ENCODE measurements at places on chromosomes 5 and 9.

DNA sequence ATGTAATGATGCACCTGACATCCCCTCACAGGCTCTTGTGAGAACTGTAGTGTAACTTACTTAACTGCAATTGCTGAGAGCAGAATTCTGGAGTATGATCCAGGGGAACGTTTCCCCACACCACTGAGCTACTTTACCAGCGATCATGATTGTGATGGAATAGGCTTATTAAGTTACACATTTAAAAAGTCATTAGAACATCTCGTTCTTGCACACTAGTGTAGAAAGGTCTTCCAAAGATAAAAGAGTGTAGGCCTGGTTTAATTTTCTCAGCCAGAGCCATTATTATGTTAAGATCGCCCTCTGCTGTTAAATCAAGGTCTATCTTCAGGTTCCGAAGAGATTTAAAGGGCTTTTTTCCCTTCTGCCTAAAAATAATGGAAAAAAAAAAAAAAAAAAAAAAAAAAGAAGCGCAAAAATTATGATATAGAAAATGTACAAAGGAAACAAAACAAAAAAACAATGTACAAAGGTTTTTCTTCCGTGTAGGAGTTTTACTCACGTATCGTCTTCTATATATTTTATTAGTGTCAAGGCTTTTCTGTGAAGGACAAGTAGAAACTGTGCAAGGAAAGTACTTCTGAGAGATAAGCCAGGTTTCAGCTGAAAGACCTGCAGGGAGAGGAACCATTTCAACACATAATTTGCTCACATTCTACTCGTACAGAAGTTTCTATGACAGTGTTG, 18.6 kb upstream of the MOB3B start:
- DNase-seq = no peak

GRCh38 chr5:61167382-61167781, 5.1 kb upstream of the SMIM15 start:
- DNase-seq = no peak

- no peak for DNase-seq
Measured at GRCh38 chr5:147346006-147346561, 111.3 kb downstream of the STK32A start.

DNA sequence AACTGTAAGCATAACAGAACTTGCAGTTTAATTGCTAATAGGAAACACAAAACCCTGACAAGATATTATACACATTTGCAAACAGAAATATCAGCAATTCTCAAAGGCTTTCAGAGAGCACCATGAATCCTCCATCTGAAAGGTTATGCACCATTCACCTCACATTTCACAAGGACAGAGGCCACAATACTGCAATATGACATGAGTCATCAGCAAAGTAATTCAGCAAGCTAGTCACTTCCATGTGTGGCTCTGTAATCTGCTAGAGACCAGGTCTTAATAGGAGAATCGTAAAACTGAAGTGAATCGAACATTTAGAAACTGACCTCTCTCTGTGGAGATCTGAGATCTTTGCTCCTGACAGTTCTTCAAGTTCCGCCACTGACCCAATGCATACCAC, 28.3 kb downstream of the IARS1 start:
- DNase-seq = no peak

GRCh38 chr9:124163760-124164255, 93.9 kb upstream of the NEK6 start:
- no peak for DNase-seq

- no peak for DNase-seq
Measured at GRCh38 chr5:73826301-73827105, 200.5 kb downstream of the ARHGEF28 start.

DNA sequence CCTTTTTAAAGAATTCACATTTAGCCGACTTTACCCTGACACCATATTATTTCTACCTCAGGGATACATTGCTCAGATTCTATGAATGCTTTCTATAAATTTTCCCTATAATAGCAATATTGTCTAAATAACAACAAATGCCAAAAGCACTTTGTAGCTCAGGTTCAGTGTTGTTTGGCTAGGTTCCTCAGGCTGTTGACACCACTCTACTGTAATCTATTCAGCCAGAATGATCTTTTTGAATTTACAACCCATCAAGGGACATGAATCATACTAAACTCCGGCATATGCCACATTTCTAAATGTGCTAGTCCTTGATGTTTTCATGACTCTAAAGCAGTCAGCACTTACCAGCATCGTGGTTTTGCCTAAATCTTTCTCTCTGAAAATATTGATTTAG, 641.5 kb upstream of the CDH10 start:
- no peak for DNase-seq

DNA sequence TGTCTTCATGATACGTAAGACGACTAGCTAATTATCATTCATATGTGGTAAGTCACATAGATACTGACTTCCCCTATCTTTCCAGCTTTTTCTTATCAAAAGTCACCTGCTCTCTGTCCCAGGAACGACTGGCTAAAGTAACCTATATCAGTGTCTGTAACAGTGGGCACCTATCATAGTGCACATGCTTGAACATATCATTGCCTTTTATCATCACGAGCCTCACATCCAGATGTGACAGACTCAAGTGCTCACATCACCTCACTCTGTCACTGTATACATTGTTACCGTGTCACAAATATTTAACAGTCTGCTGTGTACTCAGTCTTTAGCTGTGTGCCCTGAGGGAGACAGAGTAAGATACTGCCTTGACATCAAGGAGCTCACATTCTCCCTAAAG, 125.4 kb upstream of the CCDC152 start:
- no peak for DNase-seq

GRCh38 chr5:12193536-12193935, 289.3 kb upstream of the CTNND2 start:
- DNase-seq = no peak

- no peak for DNase-seq
Measured at GRCh38 chr5:13081116-13081515, 863.4 kb downstream of the DNAH5 start.

- DNase-seq = no peak
Measured at GRCh38 chr9:104969116-104969515, 41.2 kb upstream of the ABCA1 start.

- DNase-seq = no peak
Measured at GRCh38 chr5:163718272-163718671, 212.9 kb downstream of the MAT2B start.

DNA sequence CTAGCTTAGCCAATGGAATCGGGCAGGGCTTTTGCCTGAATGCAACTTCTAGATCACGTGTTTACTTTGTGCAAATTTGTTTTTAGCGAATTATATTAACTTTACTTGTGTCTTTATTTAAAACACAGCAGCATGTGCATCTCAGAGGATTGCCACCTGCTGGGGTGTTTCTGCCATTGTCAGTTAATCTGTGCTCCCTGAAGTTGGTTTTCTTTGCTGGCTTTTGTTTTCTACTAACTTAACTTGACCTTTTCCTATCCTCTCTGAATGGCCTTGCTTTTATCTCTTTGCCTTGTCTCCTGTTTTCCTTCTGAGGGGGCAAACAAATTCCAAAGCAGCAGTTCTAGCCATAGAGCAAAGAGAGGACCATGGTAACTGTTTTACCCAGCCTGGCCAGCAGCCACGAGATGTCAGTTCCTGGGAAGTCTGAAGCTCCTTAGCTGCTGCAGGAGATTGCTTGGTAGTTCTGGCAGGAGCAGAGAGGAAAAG, 67.6 kb downstream of the ARHGEF28 start:
- no peak for DNase-seq

- DNase-seq = no peak
Measured at GRCh38 chr9:99773468-99774138, 48.1 kb upstream of the NR4A3 start.

DNA sequence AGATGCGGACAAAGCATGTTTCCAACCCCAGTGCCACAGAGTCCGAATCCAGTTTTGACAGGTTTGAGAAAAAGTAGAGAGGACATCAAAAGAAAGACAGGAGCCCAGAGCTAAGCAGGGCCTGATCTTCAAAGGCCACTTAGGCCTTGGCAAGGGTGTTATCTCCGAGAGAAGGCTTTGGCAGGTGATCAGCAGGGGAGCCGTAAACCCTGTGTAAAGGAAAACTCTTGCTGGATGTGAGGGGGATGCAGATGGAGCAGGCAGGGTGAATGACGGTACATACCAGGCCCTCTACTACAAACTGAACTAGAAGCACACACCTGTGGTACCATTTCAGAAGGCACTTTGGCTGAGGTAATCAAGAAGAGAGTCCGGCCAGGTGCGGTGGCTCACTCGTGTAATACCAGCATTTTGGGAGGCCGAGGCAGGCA, 1.4 kb upstream of the HNRNPH1 start:
- peak; percentile 23 for DNase-seq

DNA sequence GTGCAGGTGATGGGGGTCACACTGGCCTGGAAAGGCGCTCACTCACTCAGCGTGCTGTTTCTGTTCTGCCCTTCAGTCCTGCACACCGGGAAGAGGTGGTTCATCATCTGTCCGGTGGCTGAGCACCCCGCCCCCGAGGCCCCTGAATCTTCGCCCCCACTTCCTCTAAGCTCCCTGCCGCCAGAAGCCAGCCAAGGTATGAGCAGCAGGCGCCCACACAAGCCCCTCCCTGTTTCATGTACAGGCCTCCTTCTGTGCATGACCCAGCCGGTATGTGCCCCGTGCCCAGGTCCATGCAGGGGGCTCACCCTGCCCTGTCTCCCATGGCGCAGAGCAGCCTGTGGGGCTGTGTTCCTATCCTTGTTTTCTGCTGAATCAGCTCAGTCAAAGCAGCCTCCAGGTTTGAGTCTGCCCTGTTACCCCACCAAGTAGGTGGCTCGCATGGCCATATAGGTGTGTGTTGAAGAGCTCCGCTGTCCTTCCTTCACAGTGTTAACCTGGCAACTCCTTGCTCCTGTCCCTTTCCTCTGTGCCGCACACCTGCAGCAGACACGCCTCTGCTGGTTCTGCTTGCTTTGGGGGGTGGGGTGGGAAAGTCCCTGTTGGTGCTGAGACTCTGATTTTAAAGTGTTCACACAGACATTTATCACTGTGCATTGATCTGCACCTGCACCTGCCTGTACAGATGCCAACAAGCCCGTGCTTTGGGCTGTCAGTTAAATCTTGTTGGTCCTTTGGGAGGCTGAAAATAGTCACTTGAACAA, 84.8 kb downstream of the WNK2 start:
- DNase-seq = peak; percentile 41

DNA sequence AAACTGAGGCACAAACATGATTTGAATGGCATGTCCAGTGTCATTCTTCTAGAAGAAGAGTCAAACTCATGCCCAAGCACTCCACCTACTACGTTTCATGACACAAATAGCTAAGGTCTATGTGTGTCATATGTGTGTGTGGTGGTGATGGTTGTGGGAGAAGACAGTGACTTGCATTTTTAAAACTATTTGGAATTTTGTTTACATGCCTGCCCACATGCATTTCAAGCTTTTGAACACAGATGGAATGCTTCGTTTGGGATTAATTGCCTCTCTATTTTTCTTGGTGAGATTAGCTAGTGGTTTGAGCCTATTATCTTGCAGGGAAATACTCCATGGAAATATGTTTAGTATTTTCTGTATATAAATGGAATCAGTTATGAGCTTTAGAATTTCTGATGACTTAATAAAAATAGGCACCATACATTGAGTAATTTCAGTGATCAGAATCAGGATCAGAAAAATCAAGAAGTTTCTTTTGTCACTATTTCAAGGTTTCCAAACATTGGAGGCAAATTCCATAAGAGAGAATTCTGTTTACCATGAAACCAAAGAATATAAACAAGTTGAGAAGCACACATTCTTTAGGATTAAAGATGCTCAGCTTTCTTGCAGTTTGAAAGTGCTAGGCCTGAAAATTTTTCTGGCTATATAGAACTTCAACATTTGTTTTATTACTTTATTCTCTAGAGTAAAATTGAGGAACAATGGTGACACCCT, 260.3 kb upstream of the SEMA6A start:
- no peak for DNase-seq

DNA sequence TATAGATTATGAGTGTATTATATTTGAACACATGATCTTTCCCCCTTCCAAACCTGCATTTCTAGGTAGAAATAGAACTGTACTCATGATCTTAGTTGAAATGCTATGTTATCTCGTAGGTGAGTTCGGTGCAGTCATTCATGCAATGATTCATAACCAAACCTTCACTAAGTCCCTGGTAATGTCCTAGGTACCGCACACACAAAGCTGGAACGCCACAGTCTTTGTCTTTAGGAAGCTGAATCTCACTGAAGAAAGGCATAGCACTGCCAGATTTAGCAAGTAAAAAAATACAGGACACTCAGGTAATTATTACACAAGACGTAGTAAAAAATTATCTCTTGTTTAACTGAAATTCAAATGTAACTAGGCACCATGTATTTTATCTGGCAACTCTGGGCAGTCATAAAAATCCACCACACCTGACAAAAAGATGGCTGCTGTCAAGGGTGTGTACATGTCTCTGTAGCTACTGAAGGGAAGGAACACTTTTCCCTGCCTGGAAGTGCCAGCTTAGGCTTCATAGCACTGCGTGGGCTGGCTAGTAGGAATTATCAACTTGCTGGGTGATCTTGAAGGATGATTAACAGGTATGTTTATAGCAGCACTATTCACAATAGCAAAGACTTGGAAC, 28.0 kb upstream of the TXN start:
- DNase-seq = no peak

GRCh38 chr5:73633060-73633459, 7.1 kb downstream of the ARHGEF28 start:
- no peak for DNase-seq

- no peak for DNase-seq
Measured at GRCh38 chr5:103263054-103263453, 4.5 kb downstream of the MACIR start.

DNA sequence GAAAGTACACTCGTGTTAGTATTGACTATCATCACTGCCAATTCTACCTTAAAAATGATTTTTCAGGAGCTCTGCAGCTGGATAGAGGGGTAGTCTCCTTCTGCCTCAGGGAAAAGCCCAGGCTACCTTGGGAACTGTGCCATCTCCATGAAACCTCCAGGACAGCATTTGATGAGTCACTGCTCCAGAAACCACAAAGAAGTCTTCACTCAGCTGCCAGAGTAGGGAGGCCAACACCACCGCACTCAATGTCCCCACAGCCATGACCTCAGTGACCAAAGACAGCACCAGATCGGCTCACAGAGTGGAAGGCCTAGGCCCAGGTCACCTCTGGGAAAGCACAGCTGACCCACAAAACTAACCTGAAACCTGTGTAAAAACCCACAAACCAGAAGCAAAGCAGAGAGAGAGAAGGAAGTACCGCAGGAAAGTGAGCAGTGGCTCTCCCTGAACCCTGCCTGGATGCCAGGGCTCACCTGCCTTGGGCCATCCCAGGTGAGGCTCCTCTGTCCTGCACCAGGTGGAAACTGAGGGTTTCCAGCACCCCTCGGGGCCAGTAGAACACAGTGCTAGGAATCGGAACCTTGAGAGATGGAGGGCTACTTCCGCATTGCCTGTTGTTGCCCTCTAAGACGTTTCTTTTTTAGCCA, 30.0 kb downstream of the S1PR3 start:
- DNase-seq = peak; percentile 72

- no peak for DNase-seq
Measured at GRCh38 chr5:133814152-133814551, 154.3 kb downstream of the C5orf15 start.

DNA sequence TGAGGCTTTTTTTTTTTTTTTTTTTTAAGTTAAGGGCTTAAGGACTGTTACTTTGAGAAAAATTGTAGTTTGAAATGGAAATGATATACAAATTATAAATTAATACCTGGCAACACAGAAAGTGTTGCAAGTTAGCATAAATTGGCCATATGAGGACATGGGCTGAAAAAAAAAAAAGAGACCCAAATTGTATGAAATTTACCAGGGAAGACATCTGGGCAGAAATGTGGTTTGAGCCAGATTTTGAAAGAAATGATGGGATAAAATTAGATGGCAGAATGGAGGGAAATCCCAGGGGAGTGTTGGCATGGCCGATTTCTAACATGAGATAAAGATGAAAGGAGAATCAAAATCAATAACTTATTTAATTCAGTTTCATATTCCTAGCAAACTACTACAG, 472.1 kb downstream of the CTNND2 start:
- DNase-seq = no peak

- no peak for DNase-seq
Measured at GRCh38 chr5:13552361-13552760, 392.1 kb downstream of the DNAH5 start.

All from tibial artery (tissue), 4 donors.